ENCODE measurements at places on chromosomes 5 and 9. TPM values are rescaled to one million over a fixed set of nuclear protein-coding genes. Genes with fewer than 3 reads are reported as not detected.

DNA sequence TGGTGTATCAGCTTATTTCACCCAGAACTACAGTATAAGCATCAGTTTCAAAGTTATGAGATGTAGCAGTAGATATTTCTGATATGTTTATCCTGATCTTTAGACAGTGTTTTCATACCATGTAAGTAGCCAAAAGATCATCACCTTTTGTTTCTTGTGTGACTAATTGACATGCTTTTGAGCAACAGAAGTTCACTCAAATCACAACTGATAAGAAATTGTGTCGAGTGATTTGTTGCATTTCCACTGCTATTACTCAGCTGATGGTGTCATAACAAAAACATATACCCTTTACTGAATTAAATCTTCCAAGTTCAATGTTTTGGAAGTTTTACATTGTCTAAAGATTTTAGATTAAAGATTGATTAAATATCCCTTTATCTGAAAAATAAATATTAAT, 324.5 kb downstream of the TUSC1 start:
- no peak for DNase-seq

DNA sequence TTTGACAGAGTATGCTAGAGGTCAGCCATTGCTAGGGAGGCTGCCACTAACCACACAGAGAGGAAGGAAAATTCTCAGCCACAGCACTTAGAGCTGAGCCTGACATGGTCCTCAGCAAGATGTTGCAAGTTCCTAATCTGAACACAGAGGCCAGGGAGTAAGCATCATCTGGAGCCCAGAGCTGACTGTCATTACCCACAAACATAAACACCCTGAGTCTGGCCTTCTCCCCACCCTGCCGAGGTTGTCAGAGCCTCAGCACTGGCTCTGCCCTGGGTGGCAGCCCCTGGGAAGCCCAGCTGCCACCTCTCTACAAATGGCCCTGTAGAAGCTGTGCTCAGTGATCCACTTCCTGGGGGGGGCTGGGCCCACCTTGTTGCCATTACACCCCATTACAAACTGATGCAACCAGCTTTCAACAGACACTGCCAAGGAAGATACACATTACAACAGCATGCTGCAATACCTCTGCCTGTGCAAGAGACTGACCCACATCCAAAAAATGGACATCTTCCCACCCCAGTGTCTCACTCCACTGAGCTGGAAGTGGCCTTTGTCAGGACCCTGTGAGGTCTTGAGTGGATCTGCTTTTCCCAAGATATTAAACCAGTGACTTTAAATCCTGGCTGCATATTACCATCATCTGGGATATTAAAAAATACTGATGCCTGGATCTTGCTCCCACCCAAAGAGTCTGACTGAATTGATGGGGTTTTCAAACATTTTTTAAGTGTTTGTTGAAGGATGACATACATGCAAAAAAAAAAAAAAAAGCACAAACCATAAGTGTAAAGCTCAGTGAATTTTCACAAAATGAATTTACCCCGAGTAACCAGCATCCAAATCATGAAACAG, 33.0 kb downstream of the IRF1 start:
- DNase-seq: peak; percentile 87

DNA sequence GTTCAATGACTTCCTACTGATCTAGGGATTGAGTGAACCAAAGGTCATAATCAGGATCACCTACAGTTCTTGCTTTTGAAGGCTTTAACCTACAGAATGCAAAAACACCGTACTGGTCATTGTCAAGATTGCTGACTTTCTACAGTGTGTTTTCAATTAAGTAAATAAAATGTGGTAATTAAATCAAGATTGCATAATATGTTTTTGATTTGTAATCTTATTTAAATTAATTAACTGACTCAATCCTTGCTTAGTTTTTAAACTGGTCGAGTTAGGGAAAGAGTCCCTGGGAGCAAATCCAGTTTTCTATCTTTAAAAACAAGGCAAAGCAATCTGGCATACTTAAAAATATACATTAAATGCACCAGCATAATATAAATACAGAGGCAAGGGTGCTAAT, 125.9 kb downstream of the NFIB start:
- DNase-seq: no peak

The UGT3A2 gene
- 0.12 TPM for total RNA-seq

The ZBTB5 gene
- total RNA-seq: 14.1 TPM

The PTGDS gene
- total RNA-seq: not detected

The MYO10 gene
- 13.6 TPM for total RNA-seq

The IFNA4 gene
- total RNA-seq: not detected

The SMAD5 gene
- total RNA-seq: 42.6 TPM
